ENCODE measurements at places on chromosomes 3 and 15.

- DNase-seq, result no peak
Observed at GRCh38 chr3:130088061-130088460, 6.4 kb downstream of the ALG1L2 start.

- no peak for DNase-seq
Observed at GRCh38 chr3:36695113-36695768, 69.1 kb downstream of the DCLK3 start.

DNA sequence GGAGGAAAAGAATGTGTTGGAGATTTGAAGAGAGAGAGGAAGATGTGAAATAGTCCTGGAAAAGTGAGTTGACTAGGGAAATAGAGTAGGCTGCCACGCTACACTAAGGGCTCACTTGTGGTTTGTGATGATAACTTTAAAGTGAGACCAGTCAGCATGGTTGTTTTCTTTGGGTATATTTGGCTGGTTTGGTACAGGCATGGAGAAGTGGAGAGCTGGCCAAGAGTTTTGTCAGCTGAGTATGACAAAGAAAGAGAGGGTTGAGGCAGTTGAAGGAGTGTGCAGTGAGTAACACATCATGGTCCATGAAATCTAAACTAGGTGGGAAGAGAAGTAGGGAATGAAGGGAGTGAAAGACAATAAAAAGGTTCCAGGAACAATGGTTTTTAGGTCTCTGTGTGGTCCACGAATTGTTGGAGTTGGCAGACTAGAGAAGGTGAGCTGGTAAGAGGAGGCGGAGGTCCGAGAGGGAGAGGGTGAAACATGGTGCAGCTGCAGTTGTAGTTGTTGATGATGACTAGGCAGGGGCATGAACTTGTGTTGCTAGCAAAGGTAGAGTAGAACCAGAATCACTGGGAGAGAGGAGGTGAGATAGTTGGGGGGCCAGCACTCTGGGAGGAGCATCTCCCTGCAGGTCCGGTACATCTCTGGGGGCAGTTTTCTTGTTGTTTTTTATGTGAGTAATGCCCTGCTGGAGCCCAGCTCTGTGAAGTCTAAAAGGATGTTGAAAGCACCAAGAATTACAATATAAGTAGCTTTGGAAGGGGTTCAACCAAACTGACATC is 21.0 kb downstream of the ZNF80 start:
- DNase-seq, result no peak

DNA sequence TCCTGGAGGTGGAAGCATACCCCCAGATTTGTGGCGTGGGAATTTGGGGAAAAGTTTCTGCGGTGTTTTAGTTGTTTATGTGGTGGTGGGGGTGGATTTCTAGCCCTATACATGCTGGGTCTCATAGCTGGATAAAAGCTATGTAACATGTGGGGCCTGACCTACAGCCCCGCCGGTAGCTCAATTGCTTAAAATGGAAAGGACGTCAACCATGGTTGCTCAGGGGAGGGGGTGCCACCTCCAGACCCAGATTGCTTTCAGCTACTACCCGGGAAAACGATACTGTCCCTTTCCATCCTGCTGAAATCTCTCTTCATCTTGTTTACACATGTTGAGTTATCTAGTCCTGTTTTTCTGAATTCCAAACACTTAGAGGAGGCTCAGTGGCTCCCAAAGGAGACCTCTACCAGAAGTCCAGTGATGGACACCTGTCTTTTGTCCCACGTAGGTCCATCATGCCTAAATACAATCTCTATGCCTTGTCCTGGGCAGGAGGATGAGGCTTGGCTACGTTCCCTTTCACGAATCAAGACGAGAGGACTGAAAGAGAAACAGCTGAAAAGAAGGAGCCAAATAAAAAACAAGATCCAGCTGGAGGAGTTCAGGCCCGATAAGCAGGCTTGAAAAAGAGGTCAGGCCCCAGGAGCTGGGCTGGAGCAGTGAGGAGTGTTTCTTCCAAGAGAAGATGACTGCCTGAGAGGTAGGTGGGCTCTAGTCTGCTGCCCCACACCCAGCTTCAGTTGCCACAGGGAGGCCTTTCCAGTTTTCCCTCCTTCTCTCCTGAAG is 72.1 kb upstream of the TPRG1 start:
- no peak for DNase-seq

- no peak for DNase-seq
Observed at GRCh38 chr3:33152363-33153360, 38.8 kb downstream of the CRTAP start.

DNA sequence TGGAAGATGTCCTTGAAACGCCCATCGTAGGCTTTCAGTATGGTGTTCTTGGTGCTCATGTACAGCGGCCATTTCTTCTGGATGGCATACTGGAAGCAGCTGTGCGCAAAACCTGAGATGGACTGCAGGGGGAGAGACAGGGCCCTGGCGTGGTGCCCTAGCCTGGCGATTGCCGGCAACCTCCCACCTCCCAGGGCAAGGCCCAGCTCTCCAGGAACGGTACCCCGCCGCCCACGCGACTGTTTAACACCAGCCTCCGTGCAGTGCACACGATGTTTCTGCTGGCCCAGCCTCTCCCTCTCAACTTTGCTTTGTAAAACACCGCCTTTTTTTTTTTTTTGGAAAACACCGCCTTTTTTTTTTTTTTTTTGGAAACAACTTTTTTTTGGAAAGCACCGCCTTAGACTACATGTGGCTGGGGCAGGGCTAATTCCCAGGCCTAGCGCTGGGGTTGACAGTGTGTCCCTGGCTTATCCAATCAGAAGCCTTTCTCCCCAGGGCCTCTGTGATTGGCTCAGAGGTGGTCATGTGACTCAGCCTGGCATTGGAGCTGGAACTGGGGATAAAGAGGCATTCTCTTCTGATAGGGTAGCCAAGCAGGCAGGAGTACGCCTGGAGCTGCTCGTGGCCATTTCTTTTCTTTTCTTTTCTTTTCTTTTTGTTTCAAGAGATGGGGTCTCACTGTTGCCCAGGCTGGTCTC is 14.7 kb downstream of the IDH2 start:
- no peak for DNase-seq

DNA sequence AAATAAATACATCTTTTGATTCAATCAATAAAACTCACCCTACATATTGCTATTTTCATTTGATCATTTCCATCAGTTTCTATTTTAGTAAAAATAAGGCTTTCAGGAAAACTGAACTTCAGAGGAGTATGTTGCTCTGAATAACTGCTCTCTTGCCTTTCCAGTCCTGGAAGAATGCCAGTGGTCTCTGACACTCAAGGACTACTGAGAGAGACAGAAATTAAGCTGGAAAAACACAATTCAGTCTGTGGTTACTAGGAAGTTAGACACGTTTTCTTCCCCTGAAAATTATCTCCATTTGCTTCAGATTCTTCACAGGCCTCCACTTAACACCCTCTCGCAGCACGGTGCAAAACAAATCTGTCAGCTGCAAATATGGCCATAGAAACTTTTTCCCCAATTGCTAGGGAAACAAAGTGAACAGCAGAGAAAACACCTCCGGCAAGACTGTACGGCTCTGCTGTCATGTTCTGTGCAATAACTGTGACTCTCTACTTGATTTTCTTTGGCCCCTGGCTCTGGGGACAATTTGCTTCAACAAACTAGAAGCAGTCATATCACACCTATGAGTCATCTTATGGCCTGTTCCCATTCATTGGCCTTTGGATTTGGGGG is 353.0 kb downstream of the MAGI1 start:
- DNase-seq, result no peak

DNA sequence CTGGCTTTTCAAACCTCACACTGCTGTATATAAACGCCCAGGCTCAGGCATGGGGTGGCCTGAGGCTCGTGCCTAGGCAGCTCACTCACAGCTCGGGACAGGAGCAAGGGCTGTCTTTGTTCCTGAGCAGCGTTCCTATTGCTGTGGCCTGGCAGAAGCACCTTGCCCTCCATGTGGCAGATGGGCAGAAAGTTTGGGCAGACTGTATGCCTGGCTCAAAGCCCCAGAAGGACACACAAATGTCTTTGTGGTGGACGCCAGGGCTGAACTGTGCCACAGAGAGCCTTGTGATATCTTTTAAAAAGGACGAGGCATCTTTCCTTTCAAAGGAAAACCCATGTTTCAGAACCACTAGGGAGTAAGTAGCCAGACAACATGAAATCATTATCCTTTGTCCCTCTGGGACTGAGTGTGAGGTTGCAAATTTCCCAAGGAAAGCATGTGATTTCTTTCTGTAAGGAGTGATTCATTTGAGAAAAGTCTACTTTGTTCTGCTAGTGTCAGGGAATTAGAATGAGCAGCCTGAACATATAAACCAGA is 29.3 kb upstream of the UBE2E1 start:
- no peak for DNase-seq

DNA sequence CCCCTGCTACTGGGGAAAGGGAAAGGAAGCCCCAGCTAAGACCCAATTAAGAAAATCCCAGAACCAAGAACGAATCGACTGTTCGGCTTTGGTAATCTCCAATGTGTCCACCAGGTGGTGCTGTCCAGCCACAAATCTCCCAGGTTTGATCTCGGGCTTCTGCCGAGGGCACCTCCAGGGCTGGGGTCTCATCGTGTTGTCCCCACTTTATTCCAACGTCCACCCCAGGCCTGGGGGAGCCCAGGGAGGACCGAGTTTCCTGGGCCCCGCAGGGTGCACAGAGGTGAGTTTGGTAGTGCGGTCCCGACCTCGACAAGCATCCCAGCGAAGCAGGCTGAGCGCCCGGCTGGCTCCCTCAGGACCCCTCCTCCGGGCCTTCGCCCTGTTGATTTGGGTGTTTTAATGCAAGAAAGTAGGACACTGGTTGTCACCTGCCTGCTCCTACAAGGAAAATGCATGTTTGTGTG is 185.1 kb downstream of the GOLGA6L6 start:
- DNase-seq, result no peak

- DNase-seq, result no peak
Observed at GRCh38 chr3:65005486-65005885, 317.7 kb upstream of the ADAMTS9 start.

DNA sequence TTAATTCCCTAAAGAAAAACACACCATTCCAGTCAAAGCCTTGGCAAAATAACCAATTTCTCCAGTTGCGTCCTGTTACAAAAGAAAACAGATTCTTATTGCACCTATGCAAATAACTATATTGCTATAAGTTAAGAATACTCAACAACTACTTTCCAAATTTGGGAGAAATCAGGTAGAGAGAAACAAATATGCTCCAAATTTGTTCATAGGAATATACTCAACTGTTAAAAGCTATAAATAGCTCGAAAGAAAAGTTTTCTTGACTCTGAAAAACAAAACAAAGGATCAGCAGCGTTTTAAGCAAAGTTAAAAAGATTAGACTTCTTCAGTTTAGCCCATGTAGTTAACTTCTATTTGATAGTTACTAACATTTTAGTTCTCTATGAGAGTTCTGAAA is 20.1 kb upstream of the SKIL start:
- DNase-seq, result no peak

DNA sequence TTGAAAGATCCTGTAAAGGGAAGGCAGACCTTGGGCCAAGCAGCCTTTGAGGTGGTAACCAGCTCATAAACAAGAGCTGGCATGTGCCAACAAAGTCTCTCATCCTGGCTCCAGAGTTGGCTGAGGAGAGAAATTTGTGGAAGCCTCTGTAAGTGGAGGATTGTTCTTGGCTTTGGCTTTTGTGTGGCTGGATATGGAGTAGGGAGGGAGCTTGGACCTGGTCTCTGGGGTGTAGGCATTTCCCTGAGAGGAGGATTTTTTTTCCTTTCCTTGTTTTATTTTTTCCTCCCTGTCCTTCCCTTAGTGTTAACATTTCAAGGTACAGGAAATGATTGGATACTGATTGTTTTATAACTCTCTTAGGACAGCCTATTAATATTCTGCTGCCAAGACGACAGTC is 60.8 kb downstream of the ZNF609 start:
- no peak for DNase-seq

DNA sequence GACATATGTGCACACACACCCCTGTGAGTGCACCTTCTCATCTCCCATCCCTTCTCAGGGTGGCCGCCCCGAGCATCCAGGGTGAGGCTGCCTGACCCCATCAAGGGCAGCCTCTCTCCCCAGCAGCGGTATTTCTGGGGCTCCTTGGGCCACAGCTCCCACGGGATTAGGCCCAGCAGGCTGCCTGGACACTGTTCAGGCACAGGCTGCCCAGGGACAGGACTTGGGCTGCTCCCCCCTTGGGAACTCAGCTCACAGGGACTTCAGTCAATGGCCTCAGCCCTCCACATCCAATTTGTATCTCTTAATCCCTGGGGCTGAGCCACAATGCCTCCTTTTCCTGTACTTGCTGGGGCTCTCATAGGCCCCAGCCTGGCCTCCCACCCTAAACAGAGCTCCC is 35.0 kb downstream of the RHCG start:
- no peak for DNase-seq

- peak; percentile 78 for DNase-seq
Observed at GRCh38 chr3:143081844-143082778, 37.5 kb upstream of the CHST2 start.

GRCh38 chr3:193851941-193852674 is 259.1 kb downstream of the OPA1 start:
- DNase-seq, result no peak

DNA sequence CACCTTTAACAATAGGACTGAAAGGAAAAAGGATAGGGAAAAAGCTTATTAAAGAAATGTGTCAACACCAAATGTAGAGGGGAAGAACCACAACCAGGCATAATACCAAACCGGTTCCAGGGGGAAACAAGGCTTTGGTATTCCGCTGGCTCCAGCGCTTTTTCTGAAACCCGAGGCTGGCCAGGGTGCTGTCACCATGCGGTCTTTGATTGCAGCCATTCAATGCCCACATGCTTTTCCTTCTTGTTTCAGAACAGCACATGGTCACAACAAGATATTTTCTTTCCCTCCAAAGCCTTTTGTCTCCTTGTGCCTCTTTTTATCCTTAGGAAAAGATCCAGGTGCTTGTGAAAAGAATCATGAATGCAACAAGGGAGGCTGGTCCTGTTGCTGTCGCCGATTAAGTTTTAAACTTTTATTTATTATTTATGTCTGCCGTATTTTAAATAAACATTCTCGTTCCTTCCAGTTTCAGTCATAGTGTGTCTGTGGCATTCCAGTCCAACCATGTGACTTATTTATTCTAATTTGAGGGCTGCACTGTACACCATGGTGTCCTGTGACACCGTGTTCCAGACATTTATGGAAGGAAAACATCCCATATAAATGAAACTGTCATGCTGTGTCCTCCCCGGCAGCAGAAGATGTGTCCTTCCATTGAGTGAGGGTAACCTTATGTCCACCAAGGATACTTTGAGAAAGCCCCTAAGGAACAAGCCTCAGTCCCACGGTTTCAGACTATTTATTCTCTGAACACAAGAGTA is 41.1 kb downstream of the CCK start:
- DNase-seq, result no peak

GRCh38 chr15:65189102-65189740 is 4.1 kb upstream of the CLPX start:
- DNase-seq, result peak; percentile 77

- DNase-seq, result no peak
Observed at GRCh38 chr3:49713336-49714105, 6.0 kb downstream of the AMIGO3 start.

- DNase-seq, result no peak
Observed at GRCh38 chr3:181336597-181336996, 347.1 kb upstream of the DNAJC19 start.

DNA sequence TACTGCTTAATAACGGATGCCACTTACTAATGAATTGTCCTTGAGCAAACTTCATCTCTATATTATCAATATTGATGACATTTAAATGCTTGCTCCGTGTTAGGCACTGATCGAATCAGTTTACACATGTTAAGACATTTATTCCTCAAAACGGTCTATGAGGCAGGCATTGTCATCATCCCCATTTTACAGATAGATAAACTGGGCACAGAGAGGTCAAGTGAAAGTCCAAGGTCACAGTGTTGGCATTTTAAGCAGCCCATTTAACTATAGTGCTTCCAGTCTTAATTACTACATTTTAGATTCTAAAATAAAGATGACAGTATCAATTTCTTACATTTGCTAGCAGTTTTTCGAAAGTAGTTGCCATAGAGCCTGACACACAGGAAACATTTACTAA is 966 bp upstream of the ABI3BP start:
- no peak for DNase-seq

GRCh38 chr3:19107719-19108118 is 40.6 kb upstream of the KCNH8 start:
- no peak for DNase-seq

Data from OCI-M1 (cell line).